ENCODE measurements at places on chromosomes 4 and X.

- DNase-seq: no peak
These were observed 2.0 kb downstream of the PRKX start for GRCh38 chrX:3711331-3711917.

- DNase-seq: no peak
These were observed at the start of gene ZFP92 for GRCh38 chrX:153411255-153411987. Gene ZFP92, plus strand, starts transcription at chrX:153411472. Its CDS starts 6,851 bp downstream, at chrX:153418323.

GRCh38 chr4:101277671-101278070, 69.7 kb downstream of the PPP3CA start:
- no peak for DNase-seq

DNA sequence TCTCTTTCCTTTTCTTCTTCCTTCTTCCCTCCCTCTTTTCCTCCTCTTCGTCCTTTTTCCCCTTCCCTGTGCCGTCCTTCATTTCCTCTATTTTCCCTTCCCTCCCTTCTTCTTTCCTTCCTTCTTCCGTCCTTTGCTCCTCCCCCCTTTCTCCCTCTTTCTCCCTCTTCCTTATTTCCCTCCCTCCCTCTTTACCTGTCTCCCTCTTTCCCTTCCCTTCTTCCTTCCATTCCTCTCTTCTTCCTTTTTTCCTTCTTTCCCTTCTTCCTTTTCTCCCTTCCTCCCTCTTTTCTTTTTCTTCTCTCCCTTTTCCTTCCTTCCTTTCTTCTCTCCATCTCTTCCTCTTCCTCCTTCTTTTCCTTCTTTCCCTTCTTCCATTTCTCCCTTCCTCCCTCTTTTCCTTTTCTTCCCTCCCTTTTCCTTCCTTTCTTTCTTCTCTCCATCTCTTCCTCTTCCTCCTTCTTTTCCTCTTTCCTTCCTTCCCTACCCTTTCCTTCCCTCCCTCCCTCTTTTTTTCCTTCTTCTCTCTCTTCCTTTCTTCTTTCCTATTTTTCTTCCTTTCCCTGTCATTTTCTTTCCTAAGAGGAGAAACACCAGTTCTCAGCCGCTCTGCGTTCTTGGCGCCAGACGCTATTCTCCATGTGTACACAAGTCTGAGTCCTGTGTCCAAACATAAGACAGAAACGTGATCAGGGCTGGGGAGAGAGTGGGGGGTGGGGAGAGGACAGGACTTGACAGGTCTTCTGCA, 597.1 kb downstream of the MID1IP1 start:
- no peak for DNase-seq

GRCh38 chr4:156521631-156522030, 450.0 kb downstream of the PDGFC start:
- no peak for DNase-seq

GRCh38 chr4:163556650-163557391, 62.3 kb downstream of the TMA16 start:
- no peak for DNase-seq

DNA sequence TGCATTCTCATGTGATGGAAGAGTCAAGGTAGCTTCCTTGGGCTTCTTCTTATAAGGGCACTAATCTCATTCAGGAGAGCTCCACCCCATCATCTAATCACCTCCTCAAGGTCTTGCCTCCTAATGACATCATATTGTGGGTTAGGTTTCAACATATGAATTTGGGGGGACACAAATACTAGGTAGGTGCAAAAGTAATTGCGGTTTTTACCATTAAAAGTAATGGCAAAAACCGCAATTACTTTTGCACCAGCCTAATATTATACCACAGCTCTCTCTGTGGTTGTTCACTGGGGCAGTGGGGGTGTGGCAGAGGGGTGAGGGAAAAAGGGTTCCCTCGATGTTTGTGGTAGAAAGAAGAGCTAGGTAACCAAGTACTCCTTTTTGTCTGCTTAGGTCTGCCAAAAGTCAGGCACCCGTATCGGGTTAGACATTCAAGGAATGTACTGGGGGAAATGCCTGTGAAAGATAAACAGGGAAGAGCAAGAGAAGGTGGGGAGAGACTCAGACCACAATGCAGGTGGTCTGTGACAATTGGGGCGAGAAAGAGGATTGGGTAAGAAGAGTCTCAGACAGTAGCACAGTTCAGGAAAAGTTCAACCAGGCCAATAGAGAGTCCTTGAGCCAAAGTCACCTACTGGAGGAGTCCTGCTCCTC, 78.9 kb upstream of the MTM1 start:
- DNase-seq: no peak

GRCh38 chr4:180098586-180098985, 2144.6 kb upstream of the TENM3 start:
- no peak for DNase-seq

DNA sequence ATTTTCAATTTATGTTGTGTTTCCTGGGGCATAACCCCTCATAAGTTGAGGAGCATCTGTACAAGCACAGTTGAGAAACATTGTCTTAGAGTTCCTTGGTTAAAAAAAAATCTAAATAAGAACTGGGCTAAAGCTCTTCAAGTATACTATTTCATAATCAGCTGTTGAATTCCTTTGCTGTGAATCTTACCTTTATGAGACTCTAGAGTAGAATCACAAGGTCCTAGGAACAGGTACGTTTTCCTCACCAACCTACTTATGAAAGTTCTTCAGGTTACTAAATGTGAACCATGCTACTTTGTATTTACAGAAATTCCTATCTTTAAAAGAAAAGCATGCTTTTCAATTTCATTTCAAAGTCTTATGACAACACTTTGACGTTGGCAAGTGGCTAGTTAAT, 20.9 kb upstream of the SOD3 start:
- DNase-seq: no peak

DNA sequence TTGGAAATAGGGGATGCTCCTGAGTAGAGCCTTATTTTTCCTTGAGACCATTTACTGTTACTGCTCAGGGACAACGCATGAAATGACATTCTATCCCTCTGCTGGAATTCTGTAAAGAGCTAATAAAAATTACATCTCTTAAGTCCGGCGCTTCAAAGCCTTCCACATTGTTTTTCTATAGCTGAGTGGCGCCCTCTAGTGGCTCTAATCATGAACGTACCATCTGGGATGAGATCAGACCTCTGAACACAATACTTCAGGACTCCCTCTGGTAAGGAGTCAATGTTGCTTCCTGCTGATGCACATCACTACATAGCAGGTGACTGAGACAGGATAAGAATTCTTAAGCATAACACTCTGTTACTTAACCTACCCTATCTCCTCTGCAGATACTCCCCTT, 6.0 kb downstream of the HMGN5 start:
- DNase-seq: peak; percentile 54

- DNase-seq: no peak
These were observed 88.2 kb downstream of the ABCB7 start for GRCh38 chrX:75067931-75068330.

DNA sequence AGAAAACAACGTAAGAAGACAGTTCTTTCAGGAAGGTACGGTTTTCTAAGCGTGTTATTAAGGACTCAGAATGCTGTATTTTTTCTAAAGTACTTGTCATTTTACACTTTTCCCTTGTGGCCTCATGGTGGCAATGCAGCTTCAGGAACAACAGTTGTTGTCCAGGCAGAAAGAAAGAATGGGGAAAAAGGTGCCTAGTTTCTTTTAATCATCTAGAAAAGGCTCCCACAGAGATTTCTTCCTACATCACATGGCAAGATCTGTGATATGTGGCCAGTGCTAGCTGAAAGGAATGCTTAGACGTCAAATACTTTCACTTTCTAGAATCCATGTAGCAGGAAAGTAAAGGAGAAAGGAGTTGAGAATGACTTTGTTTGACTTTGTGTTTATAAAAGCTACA, 49.0 kb upstream of the TRAM1L1 start:
- no peak for DNase-seq

DNA sequence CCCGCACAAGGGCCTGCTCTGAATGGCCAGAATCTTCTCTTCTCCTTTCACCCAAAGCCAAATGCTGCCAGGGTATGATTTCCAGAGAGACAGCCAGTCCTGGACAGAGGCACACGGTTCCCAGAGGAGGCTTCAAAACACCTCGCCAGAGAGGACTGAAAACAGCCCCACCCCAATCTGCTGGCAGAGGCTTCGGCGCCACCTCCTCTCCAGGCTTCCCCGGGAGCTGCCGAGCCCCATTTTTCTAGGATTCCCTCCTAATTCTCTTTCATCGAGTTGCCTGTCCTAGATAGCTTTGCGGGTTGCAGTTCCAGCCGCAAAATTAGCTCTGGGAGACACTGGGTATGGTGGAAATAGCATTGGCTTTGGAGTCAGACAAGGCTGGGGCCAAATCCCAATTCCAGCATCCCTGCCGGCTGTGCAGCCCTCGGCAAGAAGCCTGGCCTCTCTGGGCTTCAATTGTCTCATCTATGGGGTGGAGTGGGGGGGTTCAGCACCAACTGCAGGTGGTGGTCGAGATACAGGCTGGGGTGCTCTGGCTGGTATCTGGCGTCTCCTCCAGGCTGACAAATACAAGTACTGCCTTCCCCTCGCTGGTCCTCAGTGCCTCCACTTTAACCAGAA, 22.6 kb downstream of the PPP2R2C start:
- no peak for DNase-seq

- no peak for DNase-seq
These were observed 1.9 kb downstream of the PPARGC1A start for GRCh38 chr4:23887989-23888388.

DNA sequence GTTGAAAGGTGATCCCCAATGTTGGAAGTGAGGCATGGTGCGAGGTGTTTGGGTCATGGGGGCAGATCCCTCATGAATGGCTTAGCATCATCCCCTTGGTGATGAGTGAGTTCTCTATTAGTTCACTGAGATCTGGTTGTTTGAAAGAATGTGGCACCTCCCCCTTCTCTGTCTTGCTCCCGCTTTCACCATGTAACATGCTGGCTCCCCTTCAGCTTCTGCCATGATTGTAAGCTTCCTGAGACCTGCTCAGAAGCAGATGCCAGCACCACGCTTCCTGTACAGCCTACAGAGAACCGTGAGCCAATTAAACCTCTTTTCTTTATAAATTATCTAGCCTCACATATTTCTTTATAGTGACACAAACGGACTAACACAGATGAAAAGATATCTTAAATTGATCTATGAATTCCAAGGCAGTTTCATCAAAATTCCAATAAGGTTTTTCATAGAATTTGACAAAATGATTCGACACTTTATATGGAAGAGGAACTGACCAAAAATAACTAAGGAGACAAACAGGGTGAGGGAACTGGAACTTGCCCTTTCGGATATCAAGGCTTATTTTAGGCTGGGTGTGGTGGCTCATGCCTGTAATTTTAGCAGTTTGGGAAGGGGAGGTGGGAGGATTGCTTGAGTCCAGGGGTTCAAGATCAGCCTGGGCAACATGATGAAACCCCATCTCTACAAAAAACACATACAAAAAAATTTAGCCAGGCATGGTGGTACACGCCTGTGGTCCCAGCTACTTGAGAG, 56.9 kb upstream of the OGT start:
- no peak for DNase-seq

- DNase-seq: no peak
These were observed 122.5 kb upstream of the DDIT4L start for GRCh38 chr4:100312615-100313350.

GRCh38 chr4:726235-726787, 20.7 kb downstream of the PCGF3 start:
- no peak for DNase-seq

DNA sequence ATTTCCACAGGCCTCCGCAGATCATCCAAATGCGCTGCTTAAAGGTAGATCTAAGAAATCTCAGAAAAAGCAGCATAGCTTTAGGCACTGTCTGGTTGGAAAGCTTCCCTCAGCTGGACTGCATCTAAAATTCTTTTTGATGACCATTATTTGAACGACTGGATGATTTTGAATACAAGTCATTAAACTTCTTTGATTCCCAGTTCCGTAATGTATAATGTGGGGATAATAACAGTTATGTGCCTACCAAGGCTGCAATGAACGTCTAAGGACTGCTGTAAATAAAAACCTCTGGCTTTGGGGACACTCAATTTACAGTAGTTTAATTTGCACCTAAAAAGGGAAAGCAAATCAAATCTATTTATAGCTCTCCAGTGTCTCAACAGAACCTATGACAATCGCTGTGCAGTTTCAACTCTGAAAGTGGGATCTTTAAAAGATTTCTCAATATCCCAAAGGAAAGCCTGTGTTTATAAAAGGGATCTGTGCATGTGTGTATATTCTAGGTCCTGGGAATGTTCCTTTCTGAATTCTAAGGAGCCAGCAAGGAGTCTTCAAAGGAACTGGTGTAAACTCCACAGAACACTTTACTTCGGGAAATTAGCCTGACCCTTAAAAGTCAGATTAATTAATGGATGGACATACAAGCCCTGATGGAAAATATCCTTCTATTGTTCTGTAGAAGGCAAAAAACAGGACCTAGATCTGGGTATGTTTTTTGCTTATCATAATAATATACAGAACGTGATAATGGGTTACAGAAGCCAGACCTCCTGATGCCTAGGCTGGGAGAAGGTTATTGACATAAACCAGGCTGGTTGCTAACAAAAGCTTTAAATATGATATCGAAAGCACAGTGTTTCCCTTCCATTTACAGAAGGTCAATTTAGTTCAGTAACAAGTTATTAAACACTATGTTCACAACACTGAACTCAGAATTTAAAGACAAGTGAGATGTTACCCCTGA, 53.4 kb downstream of the AFAP1 start:
- DNase-seq: no peak

DNA sequence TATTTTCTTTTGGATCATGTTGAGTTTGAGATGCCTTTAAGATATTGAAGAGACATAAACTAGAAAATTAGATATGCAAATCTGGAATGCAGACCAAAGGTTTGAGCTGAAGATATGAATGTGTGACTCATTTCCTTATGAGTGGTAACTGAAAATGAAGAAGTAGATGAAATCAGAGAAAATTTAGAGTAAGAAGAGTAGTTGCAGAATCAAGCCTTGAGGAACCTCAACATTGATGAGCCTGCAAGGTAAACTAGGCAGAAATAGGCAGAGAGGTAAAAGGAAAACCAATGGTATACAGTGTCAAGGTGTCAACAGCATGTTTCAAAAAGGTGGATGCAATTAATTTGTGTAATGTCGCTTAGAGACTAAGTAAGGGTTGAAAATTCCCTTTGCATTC, 142.8 kb downstream of the MOSPD2 start:
- DNase-seq: no peak

GRCh38 chr4:140004922-140005627, 148.9 kb downstream of the MAML3 start:
- DNase-seq: no peak

DNA sequence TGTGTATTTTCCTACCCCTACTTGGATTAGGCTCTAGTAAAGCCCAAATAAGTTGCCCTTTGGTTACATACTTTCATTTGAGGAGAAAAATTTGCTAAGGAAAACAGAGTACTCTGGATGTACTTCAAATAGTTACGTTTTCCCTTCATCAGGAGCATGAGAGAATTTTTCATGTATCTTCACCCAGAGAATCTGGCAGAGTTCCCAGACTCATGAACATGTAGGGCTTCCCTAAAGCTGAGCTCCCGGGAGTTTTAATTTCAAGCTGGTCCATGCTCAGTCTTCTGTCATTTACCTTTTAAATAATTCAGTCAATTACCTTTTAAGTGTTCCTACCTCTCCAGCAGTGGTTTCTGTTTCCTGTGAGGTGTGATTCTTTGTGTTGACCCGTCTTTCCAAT, 367.5 kb upstream of the GRID2 start:
- no peak for DNase-seq
